Left forelimb (tissue), 1 donor: ENCODE measurements at places on chromosomes 3 and 15.
A peak's percentile ranks its signal among the peaks of the same experiment; 100 is the strongest.

- DNase-seq = no peak
Measured at GRCh38 chr3:110178965-110179364, 841.6 kb upstream of the DPPA4 start.

- no peak for DNase-seq
Measured at GRCh38 chr3:196737655-196738054, 2.0 kb upstream of the PAK2 start.

GRCh38 chr15:66997212-66997611, 68.2 kb upstream of the SMAD3 start:
- DNase-seq = no peak

GRCh38 chr15:89857673-89858072, 36.1 kb downstream of the AP3S2 start:
- no peak for DNase-seq

DNA sequence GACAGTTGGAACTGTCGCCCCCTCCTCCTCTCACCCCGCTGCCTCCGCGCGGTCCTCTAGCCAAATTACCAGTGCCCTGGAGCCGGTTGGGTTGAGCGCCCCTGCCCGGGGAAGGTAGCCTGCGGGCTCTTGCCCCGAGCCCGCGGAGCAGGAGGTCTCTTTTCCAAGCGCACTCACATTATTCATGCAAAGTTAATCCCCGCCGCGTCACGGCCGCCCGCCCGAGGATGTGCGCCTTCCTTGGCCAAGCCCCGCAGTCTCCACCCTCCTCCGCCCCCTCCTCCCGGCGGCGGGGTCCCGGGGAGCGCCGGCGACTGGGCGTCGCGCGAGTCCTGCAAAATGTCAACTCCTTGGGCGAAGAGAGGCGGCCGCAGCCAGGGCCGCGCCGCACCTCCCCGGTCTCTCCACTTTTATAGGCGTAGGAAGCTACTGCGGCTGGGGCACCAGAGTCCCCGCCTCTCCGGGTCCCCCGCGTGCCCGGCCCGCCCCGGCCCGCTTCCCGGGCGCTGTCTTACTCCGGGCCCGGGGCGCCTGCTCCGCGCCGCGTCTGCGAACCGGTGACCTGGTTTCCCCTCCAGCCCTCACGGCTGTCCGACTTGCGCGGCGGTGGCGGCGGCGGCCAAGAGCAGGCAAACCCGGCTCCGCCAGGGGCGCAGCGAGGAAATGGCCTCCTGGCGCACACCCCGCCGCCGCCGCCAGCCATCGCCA, at the start of gene THRB:
THRB (minus strand) TSS at position 233 of the 708 bp plus-strand sequence.
- peak; percentile 79 for DNase-seq

DNA sequence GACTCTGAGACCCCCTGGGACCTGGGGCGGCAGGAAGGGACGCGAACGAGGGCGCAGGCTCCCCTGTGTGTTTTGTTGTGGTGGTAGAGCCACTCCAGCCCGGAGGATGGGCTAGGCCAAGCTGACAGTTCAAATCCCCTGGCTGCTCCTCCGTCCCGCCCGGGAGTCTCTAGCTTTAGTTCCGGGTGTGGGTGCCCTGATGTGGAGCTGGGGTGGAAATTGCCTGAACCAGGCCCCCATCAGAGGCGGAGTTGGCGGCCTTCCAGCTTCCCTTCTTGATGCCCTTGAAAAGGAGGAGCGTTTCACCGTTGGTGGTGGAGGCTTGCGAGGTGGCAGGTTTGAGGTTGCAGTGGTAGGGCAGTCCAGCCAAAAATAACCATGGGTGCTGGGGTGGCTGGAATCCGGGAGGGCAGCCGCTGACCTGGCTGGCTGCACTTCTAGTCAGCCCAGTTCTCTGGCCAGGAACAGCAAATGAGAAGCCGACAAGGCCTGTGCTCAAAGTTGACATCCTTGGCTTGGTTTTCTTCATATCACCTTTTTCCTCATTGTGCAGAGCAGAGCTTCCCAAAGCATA, 817 bp downstream of the CLK3 start:
- peak; percentile 76 for DNase-seq
